ENCODE measurements at places on chromosomes 3 and 15.
A peak's percentile ranks its signal among the peaks of the same experiment; 100 is the strongest.

GRCh38 chr3:196216681-196217211, 412 bp downstream of the SLC51A start:
- no peak for DNase-seq

GRCh38 chr15:75655931-75656330, 8.2 kb downstream of the SNX33 start:
- DNase-seq = no peak

DNA sequence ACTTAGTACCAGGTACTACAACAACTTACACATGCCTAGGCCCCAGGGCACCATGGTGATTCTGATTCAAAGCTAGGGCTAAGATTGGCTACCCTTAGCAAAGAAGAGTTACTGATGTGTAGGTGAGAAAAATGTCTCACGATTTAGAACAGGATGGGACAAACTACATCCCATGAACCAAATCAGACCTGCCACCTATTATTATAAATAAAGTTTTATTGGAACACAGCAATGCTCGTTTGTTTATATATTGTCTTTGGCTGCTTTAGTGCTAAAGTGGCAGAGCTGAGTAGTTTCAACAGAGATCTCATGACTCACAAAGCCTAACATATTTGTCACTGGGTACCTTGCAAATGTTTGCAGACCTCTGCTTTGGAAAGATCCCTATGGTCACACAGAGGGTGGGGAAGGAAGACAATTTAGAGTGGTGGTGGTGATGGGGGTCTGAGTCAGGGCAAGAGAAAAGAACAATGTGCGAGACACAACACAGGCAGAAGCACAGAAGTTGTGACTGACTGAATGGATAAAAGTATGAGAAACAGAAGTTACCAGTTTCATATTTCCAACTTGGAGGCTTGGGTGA, 770.6 kb upstream of the CFAP20DC start:
- peak; percentile 52 for DNase-seq

DNA sequence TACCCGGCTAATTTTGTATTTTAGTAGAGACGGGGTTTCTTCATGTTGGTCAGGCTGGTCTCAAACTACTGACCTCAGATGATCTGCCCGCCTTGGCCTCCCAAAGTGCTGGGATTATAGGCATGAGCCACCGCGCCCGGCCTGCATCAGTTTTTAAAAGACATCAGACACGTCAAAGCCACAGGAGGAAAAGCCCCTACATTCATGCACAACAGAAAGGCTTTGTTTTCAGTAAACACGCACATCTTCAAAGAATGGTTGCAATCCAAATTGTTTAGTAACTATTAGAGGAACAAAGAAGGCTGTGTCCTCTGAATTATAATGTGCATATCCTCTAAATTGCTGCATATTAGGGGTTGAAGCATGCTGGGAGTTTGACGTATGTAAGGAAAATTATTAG, 53.3 kb downstream of the BTD start:
- DNase-seq = no peak

DNA sequence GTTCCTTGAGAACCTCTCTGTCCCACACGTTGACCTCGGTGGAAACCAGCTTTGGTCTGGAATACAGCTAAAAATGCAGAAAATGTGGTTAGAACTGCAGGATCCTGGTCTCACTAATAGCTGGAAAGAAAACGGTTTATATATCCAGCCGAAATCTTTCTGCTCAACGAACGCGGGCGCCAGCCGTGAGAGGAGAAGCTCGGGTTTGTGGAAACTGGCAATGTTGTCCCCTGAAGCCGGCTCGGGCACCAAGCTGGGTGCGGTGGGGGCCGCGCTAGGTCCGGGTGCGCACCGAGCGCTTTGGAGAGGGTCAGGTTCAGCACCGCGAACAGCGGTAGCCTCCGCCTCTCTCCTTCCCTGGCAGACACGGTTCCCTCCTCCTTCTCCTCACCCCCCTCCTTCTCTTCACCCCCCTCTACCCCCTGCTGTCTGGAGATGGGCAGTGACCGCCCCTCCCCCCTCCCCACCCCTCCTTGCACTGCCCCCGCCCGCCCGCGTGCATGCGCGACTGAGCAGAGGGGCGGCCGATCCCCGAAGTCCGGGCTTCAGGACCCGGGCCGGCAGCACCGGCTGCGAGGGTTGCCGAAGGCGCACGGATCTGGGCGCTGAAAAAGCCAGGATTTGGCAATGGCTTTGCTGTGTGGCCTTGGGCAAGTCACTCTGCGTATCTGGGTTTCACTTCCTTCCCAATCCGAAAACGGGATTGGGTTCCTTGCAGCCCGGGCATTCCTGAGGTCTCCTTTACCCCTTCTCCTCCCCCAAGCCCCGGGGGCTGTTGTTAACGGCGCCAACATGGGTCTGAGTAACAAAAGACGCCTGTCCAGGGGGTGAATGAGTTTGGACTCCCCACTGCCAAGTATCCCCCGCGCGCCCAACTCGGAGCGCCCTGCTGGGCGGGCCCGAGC, at the start of gene SKOR1:
Gene SKOR1, plus strand, starts transcription at position 534 of the 905 bp plus-strand sequence. Its CDS starts 94 bp downstream, at position 628.
- DNase-seq = peak; percentile 56

DNA sequence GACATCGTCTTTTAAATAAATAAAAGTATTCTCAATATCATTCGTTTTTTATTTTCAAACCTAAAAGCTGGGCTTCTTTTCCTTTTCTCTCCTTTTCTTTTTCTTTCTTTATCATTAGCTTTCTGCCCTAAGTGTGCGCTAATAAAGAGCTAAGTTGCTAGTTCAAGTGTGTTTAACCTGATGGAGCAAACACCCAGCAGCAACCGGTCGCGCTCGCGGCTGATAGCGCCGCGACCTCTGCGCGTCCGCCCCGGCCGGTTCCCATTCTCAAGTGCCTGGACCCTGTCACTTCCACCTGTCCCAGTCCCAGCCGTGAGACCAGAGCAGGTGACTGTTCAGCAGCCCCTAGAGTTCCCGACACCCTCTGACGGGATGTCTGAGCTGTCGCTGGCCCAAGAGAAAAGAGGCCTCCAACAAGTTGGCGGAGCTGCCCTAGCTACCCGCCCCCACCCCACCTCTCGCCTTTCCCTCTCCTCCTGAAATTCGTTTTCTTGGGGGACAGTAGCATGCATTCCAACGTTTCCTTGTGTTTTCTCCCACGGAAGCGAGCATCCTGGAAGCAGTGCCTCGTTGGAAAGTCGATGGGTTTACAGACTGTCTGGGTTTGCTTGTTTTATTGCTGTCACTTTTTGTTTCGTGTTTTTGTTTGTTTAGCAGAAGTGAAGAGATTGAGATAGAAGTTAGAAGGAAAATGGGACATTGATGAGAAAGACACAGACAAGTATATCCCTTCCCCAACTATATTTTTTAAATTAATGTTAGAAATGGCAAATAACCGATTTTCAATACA, 3.1 kb upstream of the MECOM start:
- no peak for DNase-seq

- no peak for DNase-seq
Observed at GRCh38 chr3:61420136-61420759, 141.1 kb upstream of the PTPRG start.

- peak; percentile 75 for DNase-seq
Observed at GRCh38 chr15:95448531-95449229, 881.8 kb upstream of the NR2F2 start.

DNA sequence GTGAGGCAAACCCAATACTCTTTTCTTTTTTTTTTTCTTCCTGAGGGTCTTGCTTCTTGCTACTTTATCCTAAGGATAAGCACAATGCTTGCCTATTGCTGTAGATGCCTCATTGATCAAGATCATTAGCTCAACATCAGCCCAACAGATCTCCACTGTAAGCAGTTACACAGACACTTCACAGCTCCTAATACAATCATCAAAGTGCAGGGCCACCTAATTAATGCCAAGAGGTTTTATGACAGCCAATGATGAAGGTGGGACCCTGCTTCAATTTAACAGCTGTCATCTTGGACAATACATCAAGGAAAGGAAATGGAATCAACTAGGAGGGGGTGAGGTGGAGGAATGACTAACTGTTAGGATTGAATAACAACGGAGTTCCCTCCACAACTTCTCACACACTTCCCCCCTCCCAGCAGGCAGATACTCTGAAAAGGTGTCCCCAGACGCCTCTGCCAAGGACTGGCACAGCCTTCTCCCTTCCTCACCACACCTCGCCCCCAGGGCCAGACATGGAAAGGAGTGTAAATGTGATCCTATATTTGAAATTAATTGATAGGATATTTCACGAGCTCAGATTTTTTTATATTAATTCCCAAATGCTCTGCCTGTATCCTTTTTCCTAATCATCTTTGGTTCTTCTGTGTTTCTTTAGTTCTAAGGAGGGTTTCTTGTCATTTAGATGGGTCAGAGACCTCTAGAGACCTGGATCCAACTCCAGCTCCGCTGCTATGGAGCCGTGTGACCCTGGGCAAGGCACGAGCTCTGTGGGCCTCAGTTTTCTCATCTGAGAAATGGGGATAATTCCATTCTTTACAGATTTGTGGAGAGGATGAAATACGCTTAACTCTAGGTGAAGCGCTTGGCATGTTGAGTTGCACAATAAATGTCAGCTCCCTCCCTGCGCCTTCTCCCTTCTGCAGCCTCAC, 1.2 kb downstream of the DCLK3 start:
- DNase-seq = no peak

- DNase-seq = no peak
Observed at GRCh38 chr3:137615659-137616418, 148.3 kb upstream of the SOX14 start.

GRCh38 chr15:61084944-61085367, 144.1 kb downstream of the RORA start:
- no peak for DNase-seq

DNA sequence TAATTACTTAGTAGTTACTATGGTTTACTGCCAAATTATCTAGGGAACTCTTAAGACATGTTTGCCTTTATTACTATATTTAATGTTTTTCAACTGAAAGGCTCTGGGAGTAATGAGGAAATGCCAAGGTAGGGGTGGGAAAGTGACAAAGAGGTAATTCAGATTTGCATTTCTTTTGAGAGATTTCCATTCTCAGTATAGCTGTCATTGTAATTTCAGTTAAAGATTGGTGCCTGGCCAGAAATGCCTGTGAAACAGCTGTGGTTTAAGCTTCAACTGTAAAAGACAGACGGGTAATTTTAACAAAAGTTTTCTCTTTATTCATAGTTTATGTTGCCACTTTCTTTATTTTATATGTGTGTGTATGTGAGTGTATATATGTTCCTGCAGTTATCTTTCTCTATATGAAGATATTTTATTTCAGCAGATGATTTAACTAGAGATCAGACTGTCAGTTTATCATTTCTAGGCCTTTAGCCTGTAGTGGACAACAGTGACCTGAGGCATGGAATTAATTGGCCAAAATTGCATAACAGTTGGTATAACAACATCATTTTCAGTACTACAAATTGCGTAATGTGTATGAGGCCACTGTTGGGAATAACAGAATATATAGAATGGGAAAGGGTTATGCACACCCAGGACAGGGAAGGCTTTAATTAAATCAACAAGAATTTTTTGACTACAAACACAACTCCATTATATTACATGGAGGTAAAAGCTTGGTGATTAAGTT, 119.0 kb downstream of the BBX start:
- DNase-seq = peak; percentile 50

- DNase-seq = peak; percentile 84
Observed at GRCh38 chr3:86948822-86949221, 42.1 kb downstream of the VGLL3 start.

- no peak for DNase-seq
Observed at GRCh38 chr15:90036343-90036742, 35.2 kb downstream of the ZNF710 start.

DNA sequence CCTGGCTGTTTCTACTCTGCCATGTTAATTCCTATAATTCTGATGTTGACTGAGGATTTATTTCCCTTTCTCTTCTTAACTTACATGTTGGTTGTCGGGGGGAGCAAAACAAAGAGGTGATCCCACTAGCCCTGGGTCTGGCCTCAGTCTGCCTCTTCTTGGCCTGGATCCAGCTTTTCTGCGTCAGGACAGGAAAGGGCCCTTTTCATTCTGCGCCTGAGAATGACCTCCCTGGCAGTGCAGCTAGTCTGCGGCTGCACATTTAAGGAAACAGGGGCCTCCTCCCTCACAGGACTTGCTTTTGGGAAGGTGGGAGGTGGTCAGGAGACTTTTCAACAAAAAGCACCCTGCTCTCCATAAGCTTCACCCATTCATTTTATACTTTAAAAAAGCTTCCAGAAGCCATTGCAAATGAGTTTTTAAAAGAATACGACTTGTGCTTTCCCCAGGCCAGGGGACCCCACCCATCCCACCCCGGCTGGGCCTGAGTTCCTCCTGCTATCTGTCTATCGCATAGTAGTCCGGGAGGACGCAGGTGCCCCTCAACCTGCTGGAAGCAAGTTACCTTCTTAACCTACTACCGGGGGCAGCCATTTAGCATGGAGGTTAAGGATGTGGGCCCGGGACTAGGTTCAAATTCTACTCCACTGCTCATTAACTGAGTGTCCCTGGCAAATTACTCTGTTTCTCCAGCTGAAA, 21.3 kb upstream of the EHD4 start:
- DNase-seq = no peak

DNA sequence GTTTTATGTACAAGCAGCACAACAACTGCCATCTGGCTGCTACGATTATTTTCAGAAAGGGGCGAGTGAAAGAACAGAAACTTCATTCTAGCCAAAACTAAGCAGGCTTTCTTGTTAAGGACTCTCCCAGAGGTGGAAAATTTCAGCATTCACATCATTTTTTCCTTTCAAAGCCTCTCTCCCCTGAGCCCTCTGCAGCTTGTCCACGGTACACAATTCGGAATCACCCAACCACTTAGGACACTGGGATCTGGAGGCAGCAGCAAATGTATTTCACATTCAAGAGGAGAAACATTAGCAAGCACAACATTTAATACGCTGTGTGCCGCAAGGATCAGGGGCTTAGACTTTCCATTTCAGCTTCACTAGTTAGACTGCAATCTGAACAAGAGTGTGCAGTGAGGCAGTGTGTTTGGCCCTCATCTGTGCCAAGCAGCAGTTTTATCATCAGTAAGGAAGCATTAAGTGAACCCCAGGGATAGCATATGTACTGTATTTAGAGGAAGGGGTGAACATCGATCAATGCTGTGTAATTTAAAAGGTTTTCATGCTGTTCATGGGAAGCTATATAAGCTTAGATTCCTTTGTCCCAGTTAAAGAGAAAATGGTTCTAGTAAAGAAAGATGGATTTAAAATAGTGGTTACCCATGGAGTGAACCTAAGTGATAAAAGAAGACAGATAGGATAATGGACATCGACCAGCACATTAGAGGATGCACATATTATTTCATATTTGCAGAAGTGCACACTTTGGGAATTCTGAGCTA, 504.9 kb downstream of the TBL1XR1 start:
- DNase-seq = no peak

GRCh38 chr3:32897001-32897601, 54.3 kb upstream of the CCR4 start:
- no peak for DNase-seq

DNA sequence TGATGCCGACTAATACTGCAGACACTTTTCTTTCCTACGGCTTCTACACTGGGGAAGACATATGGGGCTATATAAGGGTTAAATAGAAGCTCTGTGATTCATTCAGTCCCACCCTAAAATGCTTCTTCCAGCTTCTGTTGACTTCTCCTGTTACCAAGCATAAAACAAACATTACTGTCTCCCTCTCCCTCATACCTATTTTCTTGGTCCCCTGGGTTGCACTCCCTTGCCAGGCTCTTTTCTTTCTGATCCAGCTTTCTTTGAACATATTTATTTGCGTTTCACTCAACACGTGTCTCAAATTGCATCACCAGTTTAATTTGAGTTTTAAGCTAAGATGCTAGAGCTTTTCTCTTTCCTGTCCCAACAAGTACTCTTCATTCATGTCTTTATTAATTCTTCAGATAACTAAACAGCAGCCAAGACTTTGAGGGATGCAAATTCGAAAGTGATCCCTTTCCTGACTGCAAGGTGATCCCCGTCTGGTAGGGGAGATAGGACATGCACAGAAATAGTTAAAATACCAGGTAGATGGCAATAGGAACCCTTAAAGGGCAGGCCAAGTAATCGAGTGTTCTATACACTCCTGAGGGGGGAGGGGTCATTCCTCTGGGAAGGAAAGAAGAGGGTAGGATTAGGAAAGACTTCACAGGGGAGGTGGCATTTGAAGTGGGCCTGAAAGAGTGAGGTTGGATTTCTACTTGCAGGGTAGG, 198.6 kb upstream of the BCL6 start:
- peak; percentile 38 for DNase-seq
